ENCODE measurements at places on chromosomes 4 and X. TPM values are rescaled to one million over a fixed set of nuclear protein-coding genes. Genes with fewer than 3 reads are reported as not detected.

- DNase-seq = no peak
Observed at GRCh38 chrX:43559644-43560043, 96.5 kb upstream of the MAOA start.

DNA sequence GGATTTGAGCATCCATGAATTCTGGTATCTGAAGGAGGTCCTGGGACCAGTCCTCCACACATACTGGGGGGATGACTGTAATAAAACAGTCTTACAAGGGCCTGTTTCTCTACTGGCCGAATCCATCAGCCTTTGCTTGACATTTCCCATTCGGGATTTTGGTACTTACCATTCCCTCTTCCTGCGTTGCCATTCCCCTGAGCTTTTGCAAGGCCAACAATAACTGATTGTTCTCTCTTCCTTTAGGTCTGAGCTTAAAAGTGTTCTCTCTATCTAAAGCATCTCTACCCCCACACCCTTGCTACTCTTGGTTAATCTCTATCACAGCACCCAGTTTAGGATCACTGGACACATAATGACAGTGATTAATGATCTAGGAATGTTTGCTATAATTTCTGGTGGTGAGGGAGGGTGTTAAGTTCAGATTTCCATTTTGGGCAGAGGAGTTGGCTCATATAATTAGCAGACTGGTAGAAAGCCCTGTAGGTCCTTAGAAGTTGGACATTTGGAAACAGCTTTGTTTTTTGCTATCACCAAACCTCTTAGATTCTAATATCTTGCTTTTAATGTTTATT is 29.4 kb downstream of the TMA16 start:
- no peak for DNase-seq

DNA sequence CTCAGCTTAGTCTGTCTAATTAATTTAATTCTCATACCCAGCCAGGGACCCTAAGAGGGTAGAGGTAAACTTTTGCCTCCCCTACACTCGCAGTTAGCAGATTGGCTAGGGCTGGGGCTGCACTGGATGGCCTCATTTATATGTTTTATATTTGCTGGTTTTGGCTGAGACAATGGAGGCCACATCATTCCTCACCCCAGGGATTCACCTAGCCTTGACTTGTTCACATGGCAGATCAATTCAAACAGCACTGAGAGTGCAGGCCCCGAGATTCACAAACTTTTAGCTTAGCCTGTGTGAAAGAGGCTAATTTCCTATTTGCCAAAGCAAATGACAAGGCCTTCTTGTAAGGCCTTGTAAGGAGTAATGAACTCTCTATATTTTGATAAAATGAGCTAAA is 844.4 kb downstream of the ARAP2 start:
- DNase-seq = no peak

- no peak for DNase-seq
Observed at GRCh38 chr4:73847526-73848182, 5.4 kb upstream of the PF4V1 start.

DNA sequence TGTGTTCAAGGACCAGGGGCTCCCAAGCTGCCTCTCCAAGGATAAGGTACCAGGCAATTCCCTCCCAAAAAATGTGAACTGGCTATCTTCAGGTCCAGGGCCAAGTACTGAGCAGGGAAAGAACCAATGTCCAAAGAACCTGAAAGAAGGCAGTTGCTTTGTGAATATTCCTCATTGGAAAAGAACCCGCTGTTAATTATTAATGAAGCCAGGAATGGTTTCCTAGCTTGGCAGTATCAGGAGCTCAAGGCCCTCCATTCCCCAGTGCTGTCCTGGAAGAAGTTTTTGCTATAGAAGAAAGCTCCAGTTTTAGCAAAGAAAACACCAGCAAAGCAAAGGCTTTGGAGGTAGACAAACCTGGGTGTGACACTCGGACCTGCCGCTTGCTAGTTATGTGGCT is 130.0 kb upstream of the MBNL3 start:
- no peak for DNase-seq

HTN1 gene
- not detected for total RNA-seq

- no peak for DNase-seq
Observed at GRCh38 chr4:37792241-37792640, 34.2 kb upstream of the PGM2 start.

DNA sequence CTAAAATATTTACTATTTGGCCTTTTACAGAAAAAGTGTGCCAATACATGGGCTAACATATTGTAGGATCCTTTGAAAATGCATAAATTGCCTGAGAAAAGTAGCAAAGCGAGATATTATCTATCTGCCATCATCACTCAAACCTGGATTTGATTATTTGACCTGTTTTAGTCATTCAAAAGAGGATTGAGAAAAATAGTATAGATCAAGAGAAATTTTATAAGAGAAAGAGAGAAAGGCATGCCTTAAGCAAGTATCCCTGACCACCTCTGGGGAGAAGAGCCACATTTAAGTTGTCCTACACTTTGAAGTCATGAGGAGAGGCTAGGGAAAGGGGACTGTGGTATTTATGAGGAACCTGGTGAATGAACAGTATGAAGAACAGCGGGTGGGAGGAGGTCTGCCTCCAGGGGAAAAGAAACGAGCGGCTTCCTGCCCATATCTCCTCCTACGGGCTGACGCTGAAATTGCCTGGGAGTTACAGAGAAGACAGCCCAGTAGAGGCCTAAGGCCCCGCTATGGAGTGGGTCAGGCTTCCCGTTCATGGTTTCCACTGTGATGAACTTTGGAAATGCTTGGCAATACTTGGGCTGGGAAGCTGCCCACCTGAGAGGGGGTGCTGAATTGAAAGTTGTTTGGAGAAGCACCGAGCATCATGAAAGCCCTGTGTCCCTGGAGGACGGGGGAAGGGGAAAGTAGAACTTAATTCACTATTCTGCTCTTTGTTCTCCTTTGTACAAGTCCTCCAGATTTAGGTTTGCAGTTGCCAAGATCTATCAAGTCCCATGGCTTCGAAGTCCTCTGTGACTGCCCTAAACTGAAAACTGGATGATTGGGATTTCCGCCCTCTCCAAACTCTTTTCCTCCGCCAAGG is 106.9 kb upstream of the ACSL4 start:
- DNase-seq = no peak

PF4V1 gene
- not detected for total RNA-seq

- DNase-seq = no peak
Observed at GRCh38 chrX:20244931-20245330, 21.8 kb downstream of the RPS6KA3 start.

DNA sequence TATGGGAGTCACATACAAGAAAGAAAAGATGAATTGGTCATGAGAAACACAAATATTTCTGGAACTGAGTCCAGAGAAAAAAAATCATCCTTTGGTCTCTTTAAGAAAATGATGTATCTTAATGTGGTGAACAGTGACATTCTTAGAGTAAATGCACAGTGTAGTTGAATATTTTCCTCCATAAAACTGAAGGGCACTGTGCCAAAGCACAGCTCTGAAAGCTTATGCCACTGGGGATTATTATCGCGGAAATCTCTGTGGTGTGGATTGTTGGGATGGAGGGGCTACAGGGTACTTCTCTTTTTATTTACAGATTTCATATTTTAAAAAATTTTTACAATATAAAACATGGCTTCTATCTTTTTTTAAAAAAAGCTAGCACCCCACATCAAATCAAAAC is 908.1 kb downstream of the CCSER1 start:
- no peak for DNase-seq

DNA sequence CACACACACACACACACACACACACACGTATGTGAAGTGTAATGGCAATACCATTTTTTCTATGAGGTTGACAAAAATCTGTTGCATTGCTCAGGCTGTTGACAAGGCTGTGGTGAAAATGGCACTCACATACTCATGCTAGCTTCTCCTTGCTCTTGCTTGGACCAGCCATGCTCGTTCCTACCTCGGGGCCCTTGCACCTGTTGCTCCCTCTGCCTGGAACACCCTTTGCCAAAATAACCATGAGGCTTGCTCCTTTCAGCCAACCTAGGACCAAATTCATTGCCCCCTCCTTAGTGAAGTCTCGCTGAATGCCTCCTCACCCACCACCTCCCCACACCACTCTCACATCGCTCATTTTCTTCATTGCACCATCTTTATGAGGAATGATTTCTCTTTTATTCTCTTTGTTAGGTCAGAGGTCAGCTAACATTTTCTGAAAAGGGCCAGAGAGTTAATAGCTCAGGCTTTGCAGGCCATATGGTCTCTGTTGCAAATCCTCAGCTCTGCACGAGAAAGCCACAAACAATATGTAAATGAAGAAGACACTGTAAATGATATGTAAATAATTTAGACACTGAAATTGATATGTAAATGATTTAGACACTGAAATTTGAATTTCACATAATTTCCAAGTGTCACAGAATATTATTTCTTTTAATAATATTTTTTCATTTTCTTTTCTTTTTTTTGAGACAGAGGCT is 13.3 kb downstream of the SLC38A5 start:
- no peak for DNase-seq

- peak; percentile 37 for DNase-seq
Observed at GRCh38 chrX:1462596-1463251, 10.0 kb upstream of the ASMTL start.

DNA sequence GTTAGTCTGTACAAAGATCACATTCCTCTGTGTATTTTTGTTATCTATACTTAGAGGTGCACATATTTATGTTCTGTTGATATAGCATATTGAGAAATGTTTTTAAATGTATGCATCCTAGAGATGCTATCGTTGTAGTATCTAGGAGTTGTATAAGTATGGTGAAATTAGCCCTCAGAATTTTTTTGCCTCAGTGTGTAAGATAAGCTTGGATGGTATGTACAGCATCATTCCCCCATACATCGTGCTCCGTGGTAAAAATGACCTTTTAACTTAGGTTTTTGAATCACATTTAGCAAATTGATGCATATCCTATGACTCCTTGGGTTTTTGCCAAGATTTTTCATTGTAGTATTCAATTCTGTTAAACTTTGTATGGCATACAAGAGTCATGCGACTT is 113.5 kb downstream of the RPA4 start:
- DNase-seq = no peak

TMSB15A gene
- total RNA-seq = not detected

NUDT10 gene
- not detected for total RNA-seq

DNA sequence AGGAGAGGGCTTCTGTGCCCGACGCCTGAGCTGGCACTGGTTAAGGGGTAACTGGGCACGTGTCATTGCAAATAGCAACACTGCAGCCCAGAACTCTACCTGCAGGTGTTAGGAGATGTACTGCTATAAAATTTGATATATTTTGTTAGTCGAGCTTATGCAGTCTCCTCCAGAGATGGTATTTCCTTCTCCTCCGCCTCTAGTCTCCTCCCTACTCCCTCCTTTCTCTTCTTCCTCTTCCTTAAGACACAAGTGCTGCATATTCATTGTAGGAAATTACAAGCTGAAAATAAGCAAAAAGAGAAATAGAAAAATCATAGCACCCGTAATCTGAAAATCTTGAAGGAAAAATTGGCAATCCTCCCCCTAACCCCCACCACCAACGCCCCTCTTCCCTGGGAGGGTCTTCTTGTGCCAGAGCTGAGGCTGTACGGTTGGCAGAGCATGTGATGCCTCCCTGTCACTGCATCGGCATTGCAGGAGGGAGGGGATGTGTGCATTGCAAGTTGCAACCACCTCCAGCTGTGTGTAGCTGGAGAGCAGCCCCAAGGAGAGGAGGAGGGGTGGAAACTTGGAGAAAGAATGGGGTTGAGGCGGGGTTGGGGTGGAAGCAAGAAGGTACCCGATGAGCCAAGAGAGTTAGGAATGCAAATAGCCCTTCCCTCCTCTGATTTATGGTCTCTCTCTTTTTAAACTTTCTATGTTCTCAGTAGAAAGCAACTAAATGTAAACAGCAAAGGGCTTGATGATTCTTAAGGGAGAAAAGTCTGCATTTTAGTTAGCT is 48.3 kb upstream of the MND1 start:
- no peak for DNase-seq

GRCh38 chrX:133414406-133415275 is 648 bp downstream of the GPC4 start:
- DNase-seq = no peak

Measured in mesenteric fat pad (tissue), 1 donor.